ENCODE measurements at places on chromosomes 3 and 15. TPM values are rescaled to one million over a fixed set of nuclear protein-coding genes. Genes with fewer than 3 reads are reported as not detected.

- no peak overlapping the region for H3K4me3 ChIP-seq
- H3K27me3 ChIP-seq = peaks cover 2% of the 10 kb centered on the region
- H3K27ac ChIP-seq = no peak overlapping the region
- H3K4me1 ChIP-seq = no peaks in the 10 kb centered on the region
- no peaks in the 10 kb centered on the region for H3K36me3 ChIP-seq
Observed at GRCh38 chr3:155664925-155665695, 79.8 kb downstream of the PLCH1 start.

The FGF12 gene
- total RNA-seq = not detected

GRCh38 chr15:77870195-77871065 lies 207.1 kb downstream of the TBC1D2B start:
- H3K27ac ChIP-seq = no peak overlapping the region
- H3K27me3 ChIP-seq = no peaks in the 10 kb centered on the region
- peak; percentile 61 for DNase-seq
- no peaks in the 10 kb centered on the region for H3K4me1 ChIP-seq
- H3K4me3 ChIP-seq = no peak overlapping the region
- H3K36me3 ChIP-seq = no peaks in the 10 kb centered on the region

The CASR gene
- total RNA-seq = 0.14 TPM

The IL16 gene
- total RNA-seq = 63.1 TPM

- H3K27ac ChIP-seq = no peak overlapping the region
- no peak for DNase-seq
- H3K4me3 ChIP-seq = no peak overlapping the region
- no peaks in the 10 kb centered on the region for H3K36me3 ChIP-seq
- peaks cover 1% of the 10 kb centered on the region for H3K27me3 ChIP-seq
Observed at GRCh38 chr3:193119926-193120325, 121.1 kb upstream of the PLAAT1 start.

- H3K4me1 ChIP-seq = peaks cover 4% of the 10 kb centered on the region
- no peaks in the 10 kb centered on the region for H3K27me3 ChIP-seq
- DNase-seq = no peak
- no peak overlapping the region for H3K27ac ChIP-seq
- H3K36me3 ChIP-seq = no peaks in the 10 kb centered on the region
Observed at GRCh38 chr3:157285966-157286365, 126.0 kb upstream of the CCNL1 start.

The OR5K2 gene
- total RNA-seq = not detected

GRCh38 chr15:58568157-58568571 lies 136.4 kb downstream of the LIPC start:
- no peak overlapping the region for H3K27ac ChIP-seq
- no peaks in the 10 kb centered on the region for H3K36me3 ChIP-seq
- DNase-seq = no peak
- peaks cover 8% of the 10 kb centered on the region for H3K4me1 ChIP-seq
- H3K27me3 ChIP-seq = no peaks in the 10 kb centered on the region
- H3K4me3 ChIP-seq = no peak overlapping the region

The CPEB1 gene
- total RNA-seq = 0.21 TPM

DNA sequence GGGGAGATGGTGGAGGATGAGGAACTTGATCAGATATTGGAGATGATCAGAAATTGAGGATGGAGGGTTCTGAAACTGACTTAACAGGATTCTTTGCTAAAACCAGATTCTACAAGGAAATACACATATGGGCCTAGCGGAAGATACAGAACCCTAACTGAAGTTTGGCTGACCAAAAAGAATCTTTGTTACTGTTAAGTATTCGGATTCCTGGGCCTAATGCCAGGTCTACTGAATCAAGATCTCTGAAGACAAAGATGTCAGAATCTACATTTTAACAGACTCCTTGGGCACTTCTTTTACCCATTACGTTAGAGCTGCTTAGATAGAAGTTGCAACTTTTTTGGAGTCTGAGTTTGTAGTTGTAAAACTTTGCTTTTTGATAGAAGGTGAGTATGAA lies 137.7 kb downstream of the FNDC3B start:
- DNase-seq = no peak
- peaks cover 16% of the 10 kb centered on the region for H3K4me1 ChIP-seq
- no peaks in the 10 kb centered on the region for H3K36me3 ChIP-seq
- no peak overlapping the region for H3K4me3 ChIP-seq
- no peaks in the 10 kb centered on the region for H3K27me3 ChIP-seq
- H3K27ac ChIP-seq = no peak overlapping the region

- no peaks in the 10 kb centered on the region for H3K27me3 ChIP-seq
- no peak for DNase-seq
- no peaks in the 10 kb centered on the region for H3K36me3 ChIP-seq
- no peak overlapping the region for H3K27ac ChIP-seq
- H3K4me3 ChIP-seq = no peak overlapping the region
- H3K4me1 ChIP-seq = peaks cover 8% of the 10 kb centered on the region
Observed at GRCh38 chr3:100083209-100083608, 31.1 kb downstream of the FILIP1L start.

DNA sequence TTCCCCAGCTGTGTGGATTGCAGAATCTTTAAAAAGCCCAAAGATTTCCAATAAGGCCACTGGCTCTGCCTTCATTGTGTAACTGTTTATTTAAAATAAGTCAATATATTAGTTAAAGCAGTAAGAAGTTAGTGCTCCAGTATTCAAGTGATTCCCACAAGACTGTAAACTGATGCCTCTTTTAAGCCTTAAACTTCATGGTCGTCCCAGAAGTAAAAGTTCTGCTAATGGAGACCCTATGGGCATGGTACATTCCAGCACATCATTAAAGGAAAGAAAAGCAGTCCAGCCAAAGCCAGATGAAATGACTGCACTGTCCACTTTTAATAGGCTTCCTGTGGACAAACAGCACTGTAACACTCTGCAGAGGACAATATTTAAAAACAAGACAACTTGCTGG lies 512.6 kb downstream of the MECOM start:
- no peaks in the 10 kb centered on the region for H3K36me3 ChIP-seq
- H3K4me1 ChIP-seq = peaks cover 18% of the 10 kb centered on the region
- H3K4me3 ChIP-seq = no peak overlapping the region
- no peak for DNase-seq
- H3K27ac ChIP-seq = no peak overlapping the region

GRCh38 chr3:82741346-82741745 lies 979.9 kb upstream of the GBE1 start:
- H3K36me3 ChIP-seq = no peaks in the 10 kb centered on the region
- H3K4me1 ChIP-seq = no peaks in the 10 kb centered on the region
- no peak overlapping the region for H3K27ac ChIP-seq
- no peaks in the 10 kb centered on the region for H3K27me3 ChIP-seq
- no peak for DNase-seq

DNA sequence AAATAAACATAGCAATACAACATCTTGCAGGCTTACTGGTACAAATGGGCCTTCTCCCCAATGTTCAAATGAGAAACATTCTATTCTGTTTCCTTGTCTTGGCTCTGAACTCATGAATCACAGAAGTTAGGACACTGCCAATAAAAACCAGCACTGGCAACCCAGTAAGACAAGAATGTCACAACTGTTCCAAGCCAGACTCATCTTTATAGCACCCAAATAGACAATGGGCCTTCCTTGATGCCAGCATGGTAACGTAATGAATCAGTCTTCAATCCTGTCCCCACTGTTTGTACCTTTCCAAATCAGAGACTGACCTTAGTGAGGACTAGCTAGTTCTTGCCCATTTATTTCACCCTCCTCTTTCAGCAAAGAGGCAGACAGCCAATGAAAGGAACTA lies 14.1 kb upstream of the RPS17 start:
- H3K27ac ChIP-seq = no peak overlapping the region
- no peaks in the 10 kb centered on the region for H3K4me1 ChIP-seq
- H3K36me3 ChIP-seq = no peaks in the 10 kb centered on the region
- peaks cover 4% of the 10 kb centered on the region for H3K27me3 ChIP-seq
- H3K4me3 ChIP-seq = no peak overlapping the region

The ARIH2 gene
- total RNA-seq = 130 TPM

The SEMA3G gene
- total RNA-seq = 0.10 TPM

DNA sequence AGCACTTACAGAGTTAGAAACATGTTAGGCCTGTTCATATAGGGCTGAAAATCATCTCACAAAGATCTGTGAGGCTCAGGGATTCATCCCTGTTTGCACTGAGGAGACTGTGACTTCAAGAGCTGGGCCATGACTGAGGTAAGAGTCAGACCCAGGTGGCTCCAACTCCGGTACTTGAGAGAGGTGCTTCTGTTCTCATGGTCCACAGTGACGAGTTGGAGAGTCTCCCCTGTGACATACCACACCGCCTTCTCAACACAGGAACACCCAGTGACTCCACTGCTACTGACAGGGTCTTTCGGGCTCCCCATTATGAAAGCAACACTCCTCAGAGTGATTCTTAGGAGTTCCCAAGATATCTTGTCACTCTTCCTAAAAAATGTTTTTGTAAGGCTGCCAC lies 27.4 kb downstream of the FSTL1 start:
- no peak overlapping the region for H3K4me3 ChIP-seq
- DNase-seq = no peak
- H3K36me3 ChIP-seq = no peaks in the 10 kb centered on the region
- H3K27ac ChIP-seq = no peak overlapping the region
- H3K27me3 ChIP-seq = peaks cover 8% of the 10 kb centered on the region

DNA sequence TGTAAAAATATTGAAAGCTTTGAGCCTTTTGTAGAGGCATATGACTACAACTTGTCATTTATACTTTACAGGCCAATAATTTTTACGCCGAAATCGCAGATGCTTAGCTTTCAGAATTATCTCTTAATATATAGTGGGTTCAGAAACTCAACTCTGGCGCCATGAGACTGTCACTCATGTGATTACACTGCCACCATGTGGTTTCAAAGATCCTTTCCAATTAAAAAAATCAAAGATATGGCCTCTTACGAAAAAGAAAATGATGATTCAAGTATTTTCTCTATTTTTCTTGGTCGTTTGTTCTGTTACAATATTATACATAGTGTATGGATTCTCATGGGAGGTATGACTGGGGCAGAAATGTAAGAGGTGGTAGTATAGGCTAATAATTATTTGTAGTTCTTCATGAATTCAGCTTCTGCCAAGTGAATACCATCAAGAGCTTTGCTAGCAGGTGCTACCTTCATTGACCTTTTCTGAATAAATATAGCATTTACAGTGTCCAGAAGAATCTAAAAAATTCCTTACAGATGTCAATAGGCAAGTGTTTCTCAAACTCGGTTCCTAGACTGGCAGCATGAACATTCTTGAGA lies 751.7 kb upstream of the GOLIM4 start:
- no peak overlapping the region for H3K27ac ChIP-seq
- H3K4me3 ChIP-seq = no peak overlapping the region
- no peaks in the 10 kb centered on the region for H3K4me1 ChIP-seq
- no peaks in the 10 kb centered on the region for H3K27me3 ChIP-seq

GRCh38 chr15:89007989-89008388 lies 80.3 kb upstream of the ABHD2 start:
- H3K36me3 ChIP-seq = no peaks in the 10 kb centered on the region
- peaks cover 8% of the 10 kb centered on the region for H3K27me3 ChIP-seq
- no peak overlapping the region for H3K27ac ChIP-seq
- no peak overlapping the region for H3K4me3 ChIP-seq

- no peak overlapping the region for H3K4me3 ChIP-seq
- no peaks in the 10 kb centered on the region for H3K36me3 ChIP-seq
- H3K4me1 ChIP-seq = no peaks in the 10 kb centered on the region
- H3K27me3 ChIP-seq = peaks cover 12% of the 10 kb centered on the region
- no peak overlapping the region for H3K27ac ChIP-seq
- DNase-seq = no peak
Observed at GRCh38 chr3:150131663-150132062, 161.0 kb upstream of the PFN2 start.

The GPR27 gene
- 1.3 TPM for total RNA-seq

DNA sequence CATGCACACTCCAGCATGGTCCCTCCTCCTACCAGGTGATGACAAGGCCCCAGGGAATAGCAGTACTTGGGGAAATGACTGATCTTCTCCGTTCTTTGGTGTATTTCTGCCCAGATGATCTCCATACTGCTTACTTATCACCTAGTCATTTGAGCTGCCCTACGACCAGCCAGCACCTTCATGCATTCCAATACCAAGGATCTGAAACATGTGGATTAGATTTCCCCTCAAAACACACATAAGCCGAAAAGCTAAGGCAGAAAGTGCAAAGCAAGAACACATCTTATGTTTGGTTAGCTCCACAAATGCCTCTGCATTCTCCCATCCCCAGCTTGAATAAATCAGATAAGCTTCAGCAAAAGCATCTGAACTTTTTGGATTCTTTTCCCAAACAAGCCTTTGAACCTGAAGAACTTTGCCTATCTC lies 64.8 kb upstream of the BCL6 start:
- no peaks in the 10 kb centered on the region for H3K36me3 ChIP-seq
- H3K4me3 ChIP-seq = no peak overlapping the region
- peaks cover 2% of the 10 kb centered on the region for H3K27me3 ChIP-seq

The SLC2A2 gene
- total RNA-seq = not detected

The FETUB gene
- not detected for total RNA-seq

- H3K27ac ChIP-seq = no peak overlapping the region
- H3K4me1 ChIP-seq = no peaks in the 10 kb centered on the region
- no peak for DNase-seq
Observed at GRCh38 chr3:8443829-8444791, 57.5 kb upstream of the LMCD1 start.

DNA sequence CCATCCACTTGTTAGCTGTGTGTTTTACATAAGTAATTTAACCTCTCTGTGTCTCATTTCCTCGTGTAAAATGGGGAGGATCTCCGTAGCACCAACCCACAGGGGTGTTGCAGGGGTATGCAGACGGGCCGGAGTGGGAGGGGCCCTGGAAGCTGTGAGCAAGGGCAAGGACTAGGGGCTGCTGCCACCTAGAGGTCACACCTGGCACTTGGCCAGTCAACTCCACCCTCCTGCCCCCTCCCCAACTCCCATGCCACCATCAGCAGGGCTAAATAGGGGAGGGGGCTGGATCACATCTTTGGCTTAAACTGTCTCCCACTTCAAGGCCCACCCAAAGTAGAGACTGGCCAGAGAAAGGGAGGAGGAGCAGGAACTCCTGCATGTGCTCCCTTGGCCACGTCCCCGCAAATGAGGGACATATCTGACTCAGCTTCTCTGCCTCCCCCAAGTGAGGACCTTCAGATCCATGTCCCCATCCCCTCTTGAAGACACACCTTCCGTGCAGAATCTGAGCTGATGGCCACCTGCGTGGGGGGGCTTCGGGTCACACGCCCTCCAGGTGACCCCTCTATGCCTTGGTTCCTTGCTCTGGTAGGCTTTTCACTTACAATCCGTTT lies 2.6 kb downstream of the CCDC9B start:
- H3K27ac ChIP-seq = peak overlapping the region; percentile 5
- H3K27me3 ChIP-seq = no peaks in the 10 kb centered on the region
- H3K36me3 ChIP-seq = no peaks in the 10 kb centered on the region
- DNase-seq = peak; percentile 84

GRCh38 chr3:129854460-129854859 lies 39.1 kb downstream of the TMCC1 start:
- no peak overlapping the region for H3K27ac ChIP-seq
- peaks cover 19% of the 10 kb centered on the region for H3K4me1 ChIP-seq
- DNase-seq = no peak

The SYNPR gene
- not detected for total RNA-seq
